Fibroblast of lung (primary cell): ENCODE measurements at places on chromosomes 7 and 10. TPM values are rescaled to one million over a fixed set of nuclear protein-coding genes. Genes with fewer than 3 reads are reported as not detected.

GRCh38 chr7:152006336-152006735 is 19.1 kb upstream of the GALNT11 start:
- peak; percentile 38 for DNase-seq

- DNase-seq: no peak
Measured at GRCh38 chr7:17067691-17068090, 185.9 kb upstream of the AGR3 start.

DNA sequence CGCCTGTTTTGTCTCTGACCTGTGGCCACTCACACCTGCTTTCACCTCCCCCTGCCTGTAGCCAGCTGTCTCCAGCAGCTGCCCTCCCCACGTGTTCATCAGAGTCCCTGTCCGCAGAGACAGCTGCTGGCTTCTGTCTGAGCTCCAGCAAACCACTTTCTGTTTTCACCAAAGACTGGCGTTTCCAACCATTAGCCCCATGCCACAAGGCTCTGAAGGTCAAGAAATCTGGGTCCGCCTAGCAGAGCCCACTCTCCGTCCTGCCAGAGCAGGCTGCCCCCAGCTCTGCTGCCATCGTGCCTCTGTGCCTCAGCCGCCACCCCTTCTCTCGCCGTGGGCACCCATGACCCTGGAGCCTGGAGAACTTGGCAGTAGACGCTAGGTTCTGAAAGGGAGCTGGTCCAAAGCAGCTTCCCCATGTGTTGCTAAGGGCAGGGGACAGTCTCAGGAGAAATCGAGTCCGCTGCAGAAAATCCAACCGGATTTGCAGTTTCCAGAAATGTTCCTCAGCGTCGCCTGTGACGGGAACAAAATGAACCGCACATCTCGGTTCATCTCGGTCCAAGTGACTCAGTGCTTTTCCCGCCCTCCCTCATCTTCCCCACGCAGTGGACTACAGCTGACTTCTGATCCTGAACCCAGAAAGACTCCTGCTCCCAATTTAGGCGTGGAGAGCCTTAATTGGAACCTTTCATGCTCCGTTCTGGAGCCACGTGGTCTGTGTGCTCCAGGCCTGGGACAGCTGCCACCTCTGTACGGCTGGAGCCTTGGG is 28.0 kb downstream of the TMEM120A start:
- peak; percentile 51 for DNase-seq

GRCh38 chr7:114502454-114503254 is 88.0 kb downstream of the FOXP2 start:
- peak; percentile 34 for DNase-seq

DNA sequence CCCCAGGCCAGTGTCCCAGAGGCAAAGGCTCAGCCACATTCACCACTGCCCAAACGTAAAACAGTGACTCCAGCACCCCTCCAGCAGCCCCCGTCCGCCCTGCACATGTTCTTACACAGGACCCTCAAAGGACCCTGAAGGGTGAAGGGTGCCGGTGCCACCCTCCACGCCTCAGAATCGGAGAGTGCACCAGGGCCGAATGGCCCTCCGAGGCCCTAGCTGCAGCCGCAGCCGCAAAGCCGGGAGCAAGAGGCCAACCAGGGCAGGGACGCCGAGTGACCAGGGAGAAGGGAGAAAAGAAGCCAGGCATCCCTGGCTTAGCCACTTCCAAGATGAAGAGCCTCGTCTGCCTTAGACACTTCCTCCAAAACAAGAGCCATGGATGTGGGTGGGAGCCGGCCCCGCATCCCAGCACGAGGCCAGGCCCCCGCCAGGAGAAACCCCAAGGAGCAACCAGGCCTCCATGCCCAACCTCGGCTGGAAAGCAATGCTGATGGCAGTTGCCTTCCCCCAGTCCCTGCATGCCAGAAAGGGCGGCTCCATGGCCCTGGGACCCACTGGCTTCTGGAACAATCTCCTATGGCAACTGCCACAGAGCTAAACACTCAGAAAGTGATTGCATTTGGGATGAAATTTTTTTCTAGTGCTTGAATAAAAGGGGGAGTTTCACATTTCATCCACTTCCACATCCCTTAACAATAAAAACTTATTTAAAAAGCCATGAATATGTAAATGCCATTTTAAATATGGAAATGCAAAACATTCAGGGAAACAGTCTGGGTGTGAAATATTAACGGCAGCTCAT is 92.3 kb downstream of the MAD1L1 start:
- DNase-seq: no peak

DNA sequence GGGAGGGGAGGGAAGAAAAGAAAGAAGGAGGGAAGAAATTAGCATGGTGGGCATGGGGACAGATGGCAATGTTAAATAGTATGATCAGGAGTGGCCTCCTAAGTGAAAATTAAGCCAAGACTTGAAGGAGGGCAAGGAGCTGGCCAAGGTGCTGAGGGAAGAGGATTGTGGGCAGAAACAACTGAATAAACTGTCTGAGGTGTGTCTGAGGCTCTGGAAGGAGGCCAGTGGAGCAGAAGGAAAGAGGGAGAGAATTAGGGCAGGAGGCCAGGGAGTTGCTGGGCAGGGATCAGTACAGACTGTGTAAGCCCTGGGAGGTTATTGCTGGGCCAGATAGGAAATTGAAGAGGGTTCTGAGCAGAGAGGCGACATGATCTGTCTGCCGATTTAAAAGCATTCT is 40.6 kb upstream of the VKORC1L1 start:
- peak; percentile 45 for DNase-seq

DNA sequence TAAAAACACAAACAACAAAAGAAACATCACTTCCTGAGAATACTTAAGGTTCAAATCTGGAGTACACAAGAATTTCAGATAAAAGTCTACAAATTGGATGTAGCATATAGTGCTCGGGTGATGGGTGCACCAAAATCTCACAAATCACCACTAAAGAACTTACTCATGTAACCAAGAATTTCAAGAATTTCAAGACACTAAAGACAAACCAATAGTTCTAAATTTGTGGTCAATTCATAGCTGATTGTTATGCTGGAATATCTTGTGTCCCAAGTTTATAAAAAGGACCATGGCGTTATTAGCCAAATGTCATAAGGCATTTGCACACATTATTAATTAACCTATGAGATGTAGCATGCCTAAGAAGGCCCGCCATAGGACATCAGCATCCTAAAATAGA is 1204.1 kb upstream of the AUTS2 start:
- DNase-seq: no peak

- no peak for DNase-seq
Measured at GRCh38 chr7:39827571-39827970, 122.5 kb upstream of the CDK13 start.

DNA sequence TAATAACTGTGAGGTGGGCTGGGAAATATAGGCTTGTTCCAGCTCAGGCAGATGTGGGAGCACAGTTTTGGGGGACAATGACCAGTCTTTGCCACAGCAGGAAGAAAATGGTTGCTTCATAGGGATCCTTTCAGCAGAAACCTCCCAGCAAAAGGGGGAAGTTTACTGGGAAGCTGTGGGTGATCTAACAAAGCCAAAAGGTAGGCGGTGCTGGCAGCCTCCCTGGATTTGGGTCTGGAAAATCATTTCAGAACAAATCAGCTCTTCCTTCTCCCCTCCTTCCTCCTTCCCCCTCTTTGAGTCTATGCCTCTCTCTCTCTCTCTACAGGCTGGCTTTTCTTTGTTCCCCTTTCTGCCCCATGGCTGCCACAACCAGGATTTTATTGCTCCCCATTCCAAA is 16.2 kb downstream of the RPS24 start:
- no peak for DNase-seq

DNA sequence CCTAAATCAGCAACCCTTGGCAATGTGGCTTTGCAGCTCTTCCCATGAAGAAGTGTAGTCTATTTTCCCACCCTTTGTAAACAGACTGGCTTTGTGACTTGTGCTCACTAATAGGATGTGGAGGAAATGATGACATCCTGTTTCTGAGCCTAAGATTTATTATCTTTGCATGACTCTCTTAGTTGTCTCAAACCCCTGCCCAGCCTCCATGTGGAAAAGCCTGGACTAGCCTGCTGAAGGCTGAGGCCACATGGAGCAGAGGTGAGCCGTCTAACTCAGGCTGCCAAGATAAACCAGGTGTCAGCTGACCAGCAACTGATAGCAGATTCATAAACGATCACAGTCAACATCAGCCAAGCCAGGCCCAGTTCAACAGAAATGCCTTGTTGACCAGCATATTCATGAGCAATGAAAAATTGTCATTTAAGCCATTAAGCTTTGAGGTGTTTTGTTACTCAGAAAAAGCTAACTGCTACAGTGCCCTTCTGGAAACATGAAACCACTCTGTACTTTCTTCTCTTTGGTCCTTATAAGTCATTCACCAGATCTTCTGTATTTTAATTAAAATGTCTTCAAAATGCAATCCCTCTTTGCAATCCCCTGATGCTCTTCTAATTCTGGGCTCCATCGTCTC is 586.3 kb upstream of the ANKRD30A start:
- peak; percentile 28 for DNase-seq

- DNase-seq: no peak
Measured at GRCh38 chr10:113020838-113021237, 70.8 kb downstream of the TCF7L2 start.

DNA sequence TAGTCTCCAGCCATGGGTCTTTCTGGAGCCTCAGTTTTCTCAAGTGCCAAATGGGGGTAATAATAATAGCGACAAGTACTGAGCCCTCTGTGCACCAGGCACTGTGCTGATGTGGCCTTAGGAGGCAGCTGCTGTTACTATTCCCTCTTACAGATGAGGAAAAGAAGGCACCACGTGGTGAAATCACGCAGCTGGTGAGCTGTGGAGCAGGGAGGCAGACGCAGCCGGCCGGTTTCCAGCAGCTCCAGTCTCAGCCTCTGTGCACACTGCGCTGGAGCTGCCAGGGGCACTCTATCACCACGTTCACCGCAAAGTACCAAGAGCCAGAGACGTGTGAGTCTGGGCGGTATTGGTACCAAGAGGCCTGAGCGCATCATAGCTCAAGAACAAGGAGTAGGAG is 9.6 kb downstream of the PYROXD2 start:
- peak; percentile 80 for DNase-seq

DNA sequence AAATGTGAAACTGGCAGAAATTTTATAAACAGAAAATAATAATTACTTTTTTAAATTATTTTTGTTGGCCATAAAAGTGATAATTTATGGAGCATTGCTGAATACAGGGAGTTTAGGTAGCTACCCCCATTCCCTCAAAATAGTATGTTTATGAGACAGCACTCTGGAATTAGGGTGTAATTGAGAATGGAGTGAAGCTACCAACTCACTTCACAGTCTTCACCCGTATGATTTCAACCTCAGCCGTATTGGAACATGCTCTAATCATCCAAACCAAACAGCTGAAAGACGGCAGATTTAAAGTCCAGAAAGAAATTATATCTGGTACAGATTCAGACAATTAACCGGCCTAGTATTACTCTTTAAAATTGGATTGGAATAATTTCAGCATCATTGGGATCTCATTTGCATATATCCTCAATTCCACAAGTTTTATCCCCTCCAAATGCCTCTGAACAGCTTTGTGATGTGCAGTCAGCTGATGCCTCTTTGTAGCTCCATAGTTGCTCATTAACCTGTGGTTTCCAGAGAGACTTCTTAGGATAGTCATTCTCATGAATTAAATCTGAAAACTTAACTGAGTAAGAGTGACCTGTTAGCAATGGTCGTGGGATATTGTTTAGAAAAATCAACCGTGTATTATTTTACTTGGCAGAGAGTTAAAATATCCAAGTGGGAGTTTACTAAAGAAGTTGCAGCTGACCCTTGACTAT is 59.1 kb upstream of the GJD4 start:
- DNase-seq: peak; percentile 76

- DNase-seq: no peak
Measured at GRCh38 chr7:127901895-127902703, 129.1 kb downstream of the LRRC4 start.

DNA sequence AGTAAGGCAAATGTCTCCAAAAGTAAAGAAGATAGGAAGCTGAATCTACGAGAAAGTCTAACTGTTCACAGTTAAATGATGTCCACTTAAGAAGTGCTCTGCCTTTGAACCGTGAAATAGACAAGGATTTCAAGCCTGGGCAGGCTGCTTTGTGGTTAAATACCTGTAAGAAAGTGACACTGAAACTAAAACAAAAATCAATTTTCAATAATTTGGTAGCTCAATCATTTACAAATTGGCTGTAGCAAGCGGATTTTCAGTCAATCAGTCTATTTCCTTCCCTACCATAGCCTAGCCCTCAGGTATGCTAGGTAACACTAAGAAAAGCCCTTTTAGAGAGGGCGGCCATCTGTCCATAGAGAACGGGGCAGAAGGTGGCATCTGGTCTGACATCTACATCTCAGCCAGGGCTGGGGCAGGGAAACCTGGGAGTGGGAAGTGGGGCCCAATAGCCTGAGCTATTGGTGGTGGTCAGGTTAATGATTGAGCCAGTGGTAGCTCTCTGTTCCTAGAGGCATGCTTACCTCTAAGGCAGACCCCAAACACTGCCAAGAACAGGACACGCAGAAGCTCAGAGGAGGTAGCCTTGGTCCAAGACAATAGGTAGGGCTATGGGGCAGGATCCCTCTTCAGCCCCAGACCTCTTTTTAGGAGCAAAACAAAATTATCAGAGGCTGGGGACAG is 223.2 kb downstream of the CCSER2 start:
- no peak for DNase-seq

The HYAL4 gene
- total RNA-seq: not detected in 2 replicates

The HOXA11 gene
- not detected in 2 replicates for total RNA-seq

The TBATA gene
- not detected in 2 replicates for total RNA-seq

The NMT2 gene
- 21.0 and 21.3 TPM in 2 replicates for total RNA-seq
